ENCODE measurements at places on chromosomes 7 and 10. TPM values are rescaled to one million over a fixed set of nuclear protein-coding genes. Genes with fewer than 3 reads are reported as not detected.

The MOGAT3 gene
- total RNA-seq = not detected

The ARID5B gene
- total RNA-seq = 5.5 TPM

The SH2D4B gene
- total RNA-seq = 0.16 TPM

The ASB15 gene
- total RNA-seq = not detected

The PLA2G12B gene
- total RNA-seq = 0.13 TPM

The FAM25G gene
- total RNA-seq = not detected

The CDC14C gene
- not detected for total RNA-seq

Measured in bladder microvascular endothelial cell (primary cell).